ENCODE measurements at places on chromosomes 5 and 9.

DNA sequence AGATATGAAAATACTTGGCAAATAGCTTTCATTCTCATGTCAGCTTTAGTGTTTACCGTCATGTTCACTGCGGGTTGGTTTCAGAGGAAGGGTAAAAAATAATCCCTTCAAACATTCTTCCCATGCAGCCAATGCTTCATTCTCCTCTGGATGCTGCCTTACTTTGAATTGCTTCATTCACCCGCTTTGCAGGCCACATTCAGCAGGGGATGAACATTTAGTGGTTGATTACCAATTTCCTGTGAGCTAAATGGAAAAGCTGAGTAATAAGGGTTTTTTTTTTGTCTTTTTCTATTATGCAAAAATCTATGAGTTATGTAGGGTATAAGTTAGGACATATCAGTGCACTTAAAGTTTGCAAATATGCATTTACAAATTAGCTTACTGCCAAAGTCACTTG lies 96.3 kb upstream of the MEF2C start:
- peak; percentile 84 for DNase-seq

GRCh38 chr5:74272831-74273451 lies 367.6 kb downstream of the ENC1 start:
- no peak for DNase-seq

- no peak for DNase-seq
Measured at GRCh38 chr5:56712895-56713591, 102.3 kb upstream of the MAP3K1 start.

GRCh38 chr9:124032247-124032646 lies 20.7 kb downstream of the LHX2 start:
- DNase-seq, result no peak

DNA sequence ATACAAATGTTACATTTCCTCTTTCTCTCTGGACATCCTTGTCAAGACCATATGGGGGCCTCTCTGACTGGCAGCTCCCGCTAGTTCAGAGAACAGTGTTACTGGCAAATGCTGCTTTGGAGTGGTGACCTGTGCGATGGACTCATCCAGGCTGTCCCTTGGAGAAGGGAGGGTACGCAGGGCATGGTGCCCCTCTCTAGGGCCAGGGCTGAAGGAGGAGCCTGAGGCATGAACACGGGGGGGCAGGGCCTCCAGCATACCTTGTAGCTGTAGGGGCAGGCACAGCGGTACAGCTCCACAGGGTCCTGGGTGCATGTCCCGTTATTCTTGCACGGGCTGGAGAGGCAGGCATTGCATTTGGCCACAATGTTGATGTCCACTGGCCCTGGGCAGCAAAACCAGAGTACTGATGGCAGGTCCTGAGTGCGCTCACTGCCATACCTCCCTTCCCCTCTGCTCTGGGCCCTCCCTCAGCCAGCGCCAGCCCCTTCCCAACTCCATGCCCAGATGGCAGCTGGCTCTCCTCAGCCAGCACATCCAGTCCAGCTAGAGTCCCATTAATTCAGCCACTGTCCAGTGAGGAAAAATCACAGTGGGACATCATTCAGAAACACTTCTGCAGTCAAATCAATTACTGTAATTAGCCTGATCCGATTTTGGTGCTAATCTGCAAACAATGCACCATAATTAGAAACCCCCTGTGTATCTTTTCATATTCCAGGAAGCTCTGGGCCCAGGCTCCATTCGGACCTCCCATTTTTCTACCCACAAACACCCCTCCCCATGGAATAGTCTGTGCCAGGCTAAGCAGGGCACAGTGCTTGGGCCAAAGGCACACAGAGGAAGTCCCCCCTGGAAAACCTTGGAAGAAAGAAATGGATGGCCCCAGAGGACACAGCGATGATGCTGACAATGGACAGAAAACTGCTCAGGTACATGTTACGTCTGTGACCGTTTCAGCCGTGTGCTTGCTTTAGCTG lies 128.8 kb upstream of the PANK3 start:
- no peak for DNase-seq

DNA sequence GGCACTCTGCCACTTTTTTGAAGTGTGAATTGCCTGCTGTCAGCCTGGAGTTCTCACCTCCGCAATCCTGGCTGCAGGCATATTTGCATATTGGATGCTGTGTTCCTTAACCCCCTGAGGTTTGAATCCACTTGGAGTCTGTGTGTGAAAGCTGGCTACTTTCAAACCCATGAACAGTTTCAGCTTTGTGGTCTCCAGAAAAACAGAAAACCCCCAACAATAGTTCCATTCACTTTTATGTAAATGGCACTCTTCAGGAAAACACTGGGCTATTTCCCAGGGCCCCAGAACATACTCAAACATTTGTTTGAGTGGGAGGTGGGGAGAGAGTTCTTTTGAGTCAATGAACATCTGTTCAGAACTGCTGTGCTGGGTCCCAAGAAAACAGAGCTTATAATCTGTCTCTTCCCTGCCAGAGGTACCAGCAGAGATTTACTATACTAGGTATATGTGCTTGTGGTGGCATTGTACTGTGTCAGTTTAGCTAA lies 5.0 kb downstream of the NUDT2 start:
- no peak for DNase-seq

Measured in MV-4-11 (cell line).